ENCODE measurements at places on chromosomes 6 and 20.

- no peak for DNase-seq
Measured at GRCh38 chr6:97663252-97663651, 380.2 kb upstream of the MMS22L start.

- no peak for DNase-seq
Measured at GRCh38 chr6:49329186-49329585, 133.9 kb downstream of the MMUT start.

- DNase-seq, result no peak
Measured at GRCh38 chr6:46315589-46315988, 144.8 kb upstream of the ENPP5 start.

DNA sequence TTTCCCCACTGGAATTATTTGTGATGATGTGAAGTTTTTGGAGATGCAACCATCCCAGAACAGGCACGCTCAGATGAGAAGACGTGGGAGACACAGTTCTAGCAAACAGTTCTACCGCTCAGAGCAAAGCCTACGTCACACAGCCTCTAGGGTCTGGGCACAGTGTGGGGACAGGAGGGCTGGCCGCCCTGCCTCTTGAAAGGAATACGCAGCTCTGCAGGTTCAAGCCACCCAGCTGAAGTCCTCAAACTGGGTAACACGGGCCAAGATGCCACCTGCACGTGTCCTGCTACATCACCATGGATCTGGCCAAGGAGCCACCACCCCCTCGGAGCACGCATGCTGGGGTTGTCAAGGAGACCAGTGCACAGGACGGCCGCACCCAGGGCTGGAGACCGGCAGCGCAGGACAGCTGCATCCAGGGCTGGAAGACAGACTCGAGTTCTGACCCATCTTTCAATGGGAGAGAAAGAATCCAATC lies 75.0 kb downstream of the NOL4L start:
- no peak for DNase-seq

GRCh38 chr20:17870086-17870740 lies 98.4 kb downstream of the SNX5 start:
- DNase-seq, result no peak

GRCh38 chr20:33984182-33984719 lies 9.5 kb upstream of the RALY start:
- no peak for DNase-seq

DNA sequence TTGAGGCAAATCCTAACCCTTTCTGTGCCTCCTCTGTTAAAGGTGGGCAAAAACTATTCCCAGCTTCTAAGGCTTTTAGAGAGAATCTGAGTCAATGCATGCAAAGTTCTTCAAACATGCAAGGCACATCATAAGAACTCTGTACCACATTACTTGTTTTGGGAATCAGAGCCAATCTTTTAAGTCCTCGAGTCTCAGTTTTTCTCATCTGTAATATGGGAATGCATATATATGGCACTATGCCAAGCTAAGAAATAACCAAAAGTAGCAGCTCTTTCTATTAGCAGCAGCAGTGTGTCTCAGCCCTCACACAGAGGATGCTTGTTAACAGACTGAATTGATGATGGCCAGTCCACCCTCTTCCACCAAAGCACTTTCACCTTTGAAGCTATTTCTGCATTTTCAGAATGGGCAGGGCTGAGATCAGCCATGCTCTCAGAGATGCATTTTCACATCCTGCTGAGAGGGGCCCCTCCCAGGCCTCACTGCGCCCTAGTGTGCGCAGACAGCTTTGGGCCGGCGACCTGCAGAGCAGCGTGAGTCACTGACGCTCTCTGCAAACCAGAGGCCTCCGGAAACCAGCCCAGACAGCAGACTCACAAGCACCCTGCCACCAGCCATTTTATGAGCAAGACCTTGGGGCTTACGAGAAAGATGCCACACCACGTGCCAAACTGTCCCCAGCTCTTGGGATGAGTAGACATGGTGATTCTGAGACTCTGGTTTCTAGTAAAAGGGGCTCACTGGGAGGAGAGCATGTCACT lies 138.0 kb downstream of the NFATC2 start:
- peak; percentile 79 for DNase-seq

GRCh38 chr6:129882510-129883023 lies 21.5 kb upstream of the TMEM244 start:
- DNase-seq, result no peak

- DNase-seq, result no peak
Measured at GRCh38 chr20:50579511-50579910, 69.3 kb downstream of the PTPN1 start.

DNA sequence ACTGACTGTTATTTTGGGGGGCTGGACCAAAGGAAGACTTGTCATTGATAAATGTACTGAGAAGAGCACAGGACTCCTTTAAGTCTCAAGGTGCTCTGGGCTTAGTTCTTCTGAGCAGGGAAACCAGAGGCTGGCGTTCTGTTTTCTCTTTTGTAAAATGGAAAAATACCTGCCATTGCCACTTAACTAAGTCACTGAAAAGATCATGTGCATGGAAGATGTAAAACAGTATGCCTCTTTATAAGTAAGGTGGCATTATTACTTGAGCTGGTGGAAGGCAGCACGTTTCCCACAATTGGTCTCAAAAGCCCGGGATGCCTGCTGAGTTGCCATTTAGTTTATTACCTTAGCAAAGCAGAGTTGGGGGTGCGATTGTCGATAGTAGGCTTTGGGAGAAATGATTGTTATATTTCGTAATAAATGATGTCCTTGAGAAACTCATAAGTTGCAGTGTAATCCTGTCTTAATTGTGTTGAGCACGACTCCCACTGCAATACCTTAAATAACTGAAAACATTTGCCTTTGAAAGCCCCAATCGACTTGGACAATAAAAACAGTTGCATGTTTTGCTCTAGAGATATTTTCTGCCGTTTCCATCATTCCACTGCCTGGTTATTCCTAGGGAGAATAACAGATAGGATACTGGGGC lies 3.6 kb downstream of the JARID2 start:
- DNase-seq, result no peak

DNA sequence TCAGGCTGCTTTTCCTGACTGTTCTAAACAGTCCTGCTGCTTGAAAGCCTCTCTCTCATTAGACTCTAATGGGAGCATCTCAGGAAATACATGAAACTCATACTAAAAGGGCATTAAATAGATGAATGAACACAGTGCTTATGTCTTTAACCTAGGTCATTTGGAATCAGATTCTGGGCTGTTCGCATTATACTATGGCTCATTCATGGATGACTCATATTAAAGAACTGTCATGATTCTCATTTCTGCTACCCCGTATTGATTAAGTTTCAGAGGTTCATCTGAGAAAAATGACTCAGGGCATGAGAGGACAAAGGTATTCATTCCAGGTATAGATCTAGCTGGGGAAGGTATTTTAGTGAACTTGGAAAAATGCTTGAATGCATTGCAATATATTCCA lies 335.5 kb downstream of the GJA1 start:
- no peak for DNase-seq

- DNase-seq, result no peak
Measured at GRCh38 chr6:26241033-26241895, 123.7 kb upstream of the BTN3A2 start.

DNA sequence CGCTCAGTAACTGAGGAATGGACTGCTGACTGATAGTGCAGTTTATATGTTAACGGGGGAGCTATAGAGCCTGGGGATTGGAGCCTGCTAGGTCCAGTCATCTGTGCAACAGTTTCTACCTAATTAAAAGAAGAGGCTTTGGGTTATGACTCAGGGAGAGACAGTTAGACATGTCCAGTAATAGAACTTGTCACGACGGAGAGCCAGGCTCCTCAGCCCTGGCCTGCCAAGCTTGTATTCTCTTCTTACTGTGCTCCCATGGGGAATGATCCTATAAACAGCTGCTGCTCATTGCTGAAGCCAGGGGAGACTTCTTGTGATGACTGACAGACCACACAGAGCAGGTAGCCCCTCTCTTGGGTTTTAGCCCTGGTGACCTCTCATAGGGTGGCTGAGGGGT lies 69.3 kb downstream of the SYNJ2 start:
- no peak for DNase-seq

DNA sequence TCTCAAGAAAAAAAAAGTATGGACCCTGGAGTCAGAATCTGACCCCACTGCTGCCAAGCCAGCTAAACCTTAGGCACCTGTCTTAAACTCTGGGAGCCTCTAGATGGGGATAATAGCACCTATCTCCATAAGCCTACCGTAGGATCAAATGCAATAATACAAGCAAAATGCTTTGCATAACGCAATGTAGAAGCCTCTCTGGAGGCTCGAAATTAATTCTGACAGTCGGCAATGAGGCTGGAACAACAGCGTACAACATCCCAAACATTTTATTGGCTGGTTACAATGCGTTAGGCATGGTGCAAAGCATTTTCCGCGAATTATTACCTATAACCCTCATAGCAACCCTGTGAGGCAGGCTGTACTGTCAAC lies 521 bp downstream of the CDK5RAP1 start:
- no peak for DNase-seq

Data from GM12892 (cell line).